Germinal center (tissue), 1 donor: ENCODE measurements at places on chromosomes 7 and 10.

DNA sequence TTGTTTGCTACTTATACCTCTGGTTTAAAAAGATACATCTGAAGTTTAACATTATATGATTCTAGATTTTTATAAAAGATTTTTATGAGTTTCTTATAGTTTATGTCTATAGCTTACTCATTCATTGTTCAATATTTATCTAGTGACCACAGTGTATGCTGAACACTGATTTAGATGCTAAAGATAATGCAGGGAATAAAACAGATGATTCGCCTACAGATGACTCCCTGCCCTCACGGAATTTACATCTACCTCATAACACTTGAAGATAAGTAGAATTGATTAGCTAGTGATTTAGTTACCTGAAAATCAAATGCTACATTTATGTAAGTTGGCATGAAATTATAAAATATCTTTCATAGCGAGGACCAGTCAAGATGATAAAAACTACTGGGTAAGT is 105.8 kb downstream of the HIPK2 start:
- DNase-seq, result no peak

DNA sequence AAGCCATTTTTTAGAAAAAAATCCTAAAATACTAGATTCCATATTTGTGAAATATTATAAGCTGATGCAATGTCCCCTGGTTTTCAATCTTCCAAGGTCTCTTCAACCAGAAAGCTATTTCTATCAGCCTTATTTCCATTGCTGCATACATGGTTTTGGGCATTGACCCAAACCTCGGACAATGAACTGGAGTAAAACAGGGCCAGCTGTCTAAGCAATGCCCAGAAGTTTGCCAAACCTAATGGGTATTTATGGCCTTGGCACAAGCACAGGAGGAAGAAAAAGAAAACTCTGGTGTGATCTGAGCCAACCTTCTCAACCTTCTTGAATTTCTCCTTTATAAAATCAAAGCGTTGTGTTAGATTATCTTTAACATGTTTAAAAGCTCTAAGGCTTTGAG is 402.3 kb downstream of the DNAJB9 start:
- no peak for DNase-seq

DNA sequence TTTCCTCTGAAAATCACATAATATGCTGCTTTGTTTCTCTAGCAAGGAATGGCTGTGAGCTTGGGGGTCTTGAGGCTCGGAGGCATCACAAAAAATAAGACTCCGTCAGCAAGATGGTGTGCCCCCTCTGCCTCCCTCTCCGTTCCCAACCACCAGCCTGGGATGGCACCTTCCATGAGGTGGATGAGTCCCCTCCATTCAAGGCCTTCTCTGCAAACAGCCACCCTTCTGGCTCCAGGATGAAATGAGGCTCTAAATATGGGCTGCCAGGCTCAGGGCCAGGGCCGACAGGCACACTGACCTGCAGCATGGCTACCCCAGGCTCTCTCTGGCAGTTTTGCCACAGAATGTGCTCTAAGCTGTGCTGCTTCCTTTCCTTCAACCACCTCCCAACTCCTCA is 521.5 kb downstream of the PTPRN2 start:
- no peak for DNase-seq

DNA sequence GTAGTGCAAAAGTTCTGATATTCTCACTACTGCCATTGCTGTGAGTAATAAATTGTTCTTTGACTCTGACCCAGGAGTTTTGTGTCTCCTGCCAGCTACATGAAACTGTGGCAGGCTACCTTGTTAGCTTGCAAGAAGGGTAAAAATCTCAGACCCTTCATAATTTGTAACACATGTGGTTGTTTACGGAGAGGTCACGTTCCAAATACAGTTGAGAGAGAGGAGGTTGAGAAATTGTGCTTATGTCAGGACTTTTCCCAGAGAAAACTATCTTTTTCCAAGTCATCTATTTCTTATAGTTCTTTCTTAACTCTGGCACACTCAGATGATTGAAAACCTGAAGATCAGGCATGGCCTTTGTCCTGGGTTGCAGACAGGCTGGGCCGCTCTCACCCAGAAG is 114.4 kb upstream of the SVIL start:
- no peak for DNase-seq

DNA sequence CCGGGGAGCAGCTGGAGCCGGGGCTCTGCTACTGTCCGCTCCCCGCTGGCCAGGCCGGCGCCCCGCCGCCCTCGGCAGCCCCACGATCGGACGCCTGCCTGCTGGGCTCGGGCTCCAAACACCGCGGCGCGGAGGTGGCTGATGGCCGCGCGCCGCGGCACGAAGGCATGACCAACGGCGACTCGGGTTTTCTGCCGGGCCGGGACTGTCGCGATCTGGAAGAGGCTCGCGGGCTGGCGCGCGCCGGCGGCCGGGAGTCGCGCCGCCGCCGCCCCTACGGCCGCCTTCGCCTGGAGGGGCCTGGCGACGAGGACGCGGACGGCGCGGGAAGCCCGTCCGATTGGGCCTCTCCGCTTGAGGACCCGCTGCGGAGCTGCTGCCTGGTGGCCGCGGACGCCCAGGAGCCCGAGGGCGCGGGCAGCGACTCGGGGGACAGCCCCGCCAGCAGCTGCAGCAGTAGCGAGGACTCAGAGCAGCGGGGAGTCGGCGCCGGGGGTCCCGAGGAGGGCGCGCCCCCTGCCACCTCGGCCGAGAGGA is 570 bp downstream of the TBC1D12 start:
- peak; percentile 51 for DNase-seq

GRCh38 chr10:113125612-113126011 is 175.6 kb downstream of the TCF7L2 start:
- DNase-seq, result no peak

DNA sequence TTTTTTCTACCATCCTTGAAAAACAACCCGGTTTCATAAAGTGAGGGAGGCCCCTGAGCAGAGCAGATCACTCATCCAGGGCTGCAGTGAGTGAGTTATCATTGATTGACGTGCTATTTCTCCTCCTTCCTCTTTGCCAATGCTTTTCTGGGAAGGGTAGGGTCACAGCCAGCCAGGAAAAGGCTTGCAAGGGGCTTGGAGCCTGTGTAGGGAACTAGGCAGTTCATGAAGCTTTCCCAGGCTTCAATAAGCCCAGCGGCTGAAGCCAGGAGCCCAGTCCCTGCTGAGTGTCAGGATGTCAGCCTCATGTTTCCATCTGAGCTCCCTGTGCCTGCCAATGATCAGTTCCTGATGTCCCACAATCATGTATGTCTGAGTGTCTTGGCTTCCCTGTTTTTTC is 584.7 kb downstream of the GALNT17 start:
- DNase-seq, result no peak

DNA sequence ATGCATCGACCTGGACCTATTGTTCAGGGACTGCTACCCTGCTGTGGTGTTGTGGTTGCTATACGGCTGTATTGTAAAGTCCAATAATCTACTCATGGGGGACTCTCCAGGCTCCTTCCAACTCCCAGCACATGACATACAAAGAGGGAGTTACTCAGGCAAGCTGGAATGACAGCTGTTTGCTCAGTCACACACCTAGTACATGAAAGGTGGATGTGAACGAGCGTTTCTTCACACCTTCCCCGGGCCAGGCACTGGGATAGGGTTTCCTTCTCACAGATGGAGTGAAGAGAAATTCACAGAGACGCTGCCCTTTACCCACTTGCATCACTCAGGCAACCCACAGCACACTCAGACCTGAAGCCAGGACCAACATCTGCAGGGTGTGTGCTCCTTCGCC is 215.7 kb downstream of the TNS3 start:
- no peak for DNase-seq

GRCh38 chr10:7689591-7689990 is 13.5 kb upstream of the ITIH2 start:
- DNase-seq, result no peak

- peak; percentile 87 for DNase-seq
Observed at GRCh38 chr10:124035928-124036558, 57.4 kb downstream of the CHST15 start.

- DNase-seq, result no peak
Observed at GRCh38 chr7:152476551-152476950, 40.7 kb upstream of the KMT2C start.

- no peak for DNase-seq
Observed at GRCh38 chr7:24438232-24438631, 135.0 kb upstream of the PALS2 start.

- DNase-seq, result no peak
Observed at GRCh38 chr7:103076764-103077163, 1.8 kb downstream of the ARMC10 start.

GRCh38 chr7:137331378-137331777 is 12.2 kb downstream of the PTN start:
- DNase-seq, result no peak

DNA sequence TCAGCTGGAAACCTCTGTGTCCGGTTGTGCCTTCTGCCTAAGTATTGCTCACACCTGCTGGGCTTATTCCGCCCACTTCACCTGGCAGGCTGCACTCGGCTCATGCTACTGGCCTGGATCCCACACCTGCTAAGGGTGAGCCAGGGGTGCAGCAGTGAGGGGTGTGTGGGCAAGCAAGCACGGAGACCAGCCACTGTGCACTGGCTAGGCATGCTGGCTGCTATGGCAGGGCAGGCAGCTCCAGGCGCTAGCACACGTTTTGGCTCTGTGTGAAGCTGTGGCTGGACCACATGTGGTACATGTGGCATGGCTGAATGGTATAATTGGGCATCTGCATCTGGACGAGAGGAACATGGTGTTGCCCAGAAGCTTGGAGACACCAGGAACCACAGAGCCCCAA is 940.7 kb downstream of the NRG3 start:
- no peak for DNase-seq

DNA sequence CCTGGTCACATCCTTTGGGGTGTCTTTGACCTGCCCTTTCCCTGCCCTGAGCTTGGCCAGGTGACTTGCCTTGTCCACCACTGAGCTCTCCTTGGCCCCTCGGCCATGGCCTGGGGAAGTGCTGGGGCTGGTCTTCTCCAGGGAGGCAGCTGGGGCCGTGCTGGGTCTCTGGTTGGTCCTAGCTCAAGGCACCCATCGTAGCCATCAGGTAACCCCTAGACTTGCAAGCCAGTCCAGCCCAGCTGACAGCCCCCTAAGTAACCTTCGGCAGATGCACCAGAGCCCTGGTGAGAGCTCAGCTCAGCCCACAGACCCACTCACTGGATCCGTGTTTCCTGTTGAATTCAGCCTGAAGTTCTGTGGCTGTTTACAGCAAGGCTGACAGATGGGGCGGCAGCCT is 176.2 kb upstream of the SHH start:
- no peak for DNase-seq

DNA sequence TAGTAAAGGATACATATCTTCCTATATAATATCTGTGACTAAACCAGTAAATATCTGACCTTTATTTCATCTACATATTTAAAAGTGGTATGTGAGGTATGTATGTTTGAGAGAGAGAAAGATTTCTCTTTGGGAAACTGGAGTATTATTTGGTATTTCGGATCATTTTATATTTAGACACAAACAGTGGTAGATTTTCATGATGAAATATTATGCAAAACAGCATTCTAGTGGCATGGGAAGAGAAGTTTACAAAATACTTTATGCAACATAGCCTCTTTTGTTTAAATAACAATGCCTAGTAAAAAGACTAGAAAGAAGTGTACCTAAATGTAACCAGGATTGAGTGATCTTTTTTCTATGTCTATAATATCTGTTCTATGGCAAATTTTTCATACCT is 98.6 kb upstream of the TMEM168 start:
- DNase-seq, result no peak

DNA sequence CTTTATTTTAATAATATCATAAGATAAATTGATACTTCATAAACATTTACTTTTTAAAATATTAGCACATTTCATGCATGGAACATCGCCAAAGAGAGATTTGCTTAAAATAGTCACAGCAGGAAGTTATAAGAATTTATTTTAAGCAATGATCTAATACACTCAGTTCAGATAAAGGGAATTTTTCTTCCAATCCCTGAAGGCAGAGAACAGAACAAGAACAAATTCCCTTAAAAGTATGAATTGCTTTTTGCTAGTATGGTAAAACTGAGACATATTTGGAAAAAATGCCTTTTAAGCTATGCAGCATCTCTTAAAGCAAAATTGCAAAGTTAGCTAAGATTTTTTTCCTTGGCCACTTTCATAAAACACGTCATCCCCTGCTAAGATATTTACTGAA is 91.0 kb downstream of the SEMA3D start:
- no peak for DNase-seq

DNA sequence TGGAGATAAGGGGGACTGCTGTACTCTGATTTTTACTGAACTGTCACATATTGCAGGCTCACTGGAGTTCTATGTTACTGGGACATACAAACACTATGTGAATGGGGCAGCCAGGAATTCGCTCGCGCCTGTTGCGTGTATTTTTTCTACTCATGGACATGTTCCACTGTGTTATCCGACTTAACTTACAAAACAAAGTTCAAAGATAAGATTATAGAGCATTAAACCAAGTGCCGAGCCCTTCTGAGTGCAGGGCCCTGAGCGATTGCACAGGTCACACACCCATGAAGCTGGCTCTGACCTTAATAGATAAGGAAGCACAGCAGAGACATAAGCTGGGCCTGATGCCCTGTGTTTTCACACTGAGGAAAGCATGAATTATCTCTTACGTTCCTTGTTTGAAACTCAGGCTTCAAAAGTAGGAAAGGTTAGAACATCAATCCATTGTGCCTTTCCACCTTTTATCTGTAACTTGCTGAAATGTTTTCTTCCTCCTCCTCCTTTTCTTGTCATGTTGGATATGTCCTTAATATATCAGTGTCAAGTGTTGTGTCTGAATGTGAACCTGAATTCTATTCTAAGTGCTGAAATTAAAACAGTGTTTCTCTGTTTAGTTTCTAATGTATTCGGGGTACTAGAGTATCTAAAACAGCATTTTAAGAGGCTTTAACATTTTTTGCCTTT is 273.8 kb downstream of the AUTS2 start:
- no peak for DNase-seq

GRCh38 chr10:104318810-104319741 is 19.2 kb downstream of the ITPRIP start:
- DNase-seq, result no peak

- DNase-seq, result peak; percentile 36
Observed at GRCh38 chr7:36264123-36264801, 111.2 kb downstream of the EEPD1 start.

GRCh38 chr10:124322191-124322980 is 96.3 kb downstream of the OAT start:
- DNase-seq, result no peak

GRCh38 chr10:77210645-77211044 is 427.0 kb downstream of the KCNMA1 start:
- DNase-seq, result no peak

DNA sequence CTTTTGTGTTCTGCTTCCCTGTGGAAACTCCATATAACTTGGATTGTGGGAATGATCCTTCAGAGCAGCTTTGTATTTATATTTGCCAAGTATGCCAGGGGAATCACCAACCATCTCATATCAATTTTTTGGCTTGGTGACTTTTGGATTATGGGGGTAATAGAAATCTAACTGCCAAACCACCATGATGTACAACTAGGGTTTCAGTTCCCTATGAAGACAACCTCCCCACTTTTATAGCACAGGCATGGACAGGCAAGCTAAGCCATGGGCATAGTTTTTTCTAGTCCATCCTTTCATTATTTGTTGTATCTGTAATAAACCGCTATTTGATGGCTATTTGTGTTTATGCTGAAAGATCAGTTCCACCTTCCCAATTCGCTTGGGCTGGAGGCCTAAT is 17.7 kb downstream of the NPY start:
- DNase-seq, result no peak

- DNase-seq, result no peak
Observed at GRCh38 chr10:8311526-8312070, 257.1 kb downstream of the GATA3 start.
